HuH-7 (cell line): ENCODE measurements at places on chromosomes 16 and 17.

DNA sequence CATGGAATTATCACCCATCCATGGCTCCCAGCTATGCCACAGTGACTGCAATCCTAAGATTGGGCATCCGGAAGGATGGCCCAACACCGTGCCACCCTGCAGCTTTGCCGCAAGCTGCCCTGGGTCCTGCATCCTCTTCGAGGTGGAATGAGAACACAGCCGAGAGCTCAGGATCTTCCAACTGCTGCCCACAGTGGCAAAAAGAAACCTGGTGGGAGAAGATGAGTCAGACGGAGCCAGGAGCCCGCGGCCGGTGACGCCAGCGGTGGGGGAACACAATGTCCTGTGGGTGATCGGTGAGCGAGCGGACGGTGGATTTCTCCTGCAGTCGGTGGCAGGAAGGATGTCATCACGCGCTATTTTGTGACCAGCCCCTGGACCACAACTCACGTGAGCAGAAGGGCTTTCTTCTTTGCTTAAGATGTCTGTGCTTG is 20.1 kb downstream of the CD7 start:
- no peak for DNase-seq

DNA sequence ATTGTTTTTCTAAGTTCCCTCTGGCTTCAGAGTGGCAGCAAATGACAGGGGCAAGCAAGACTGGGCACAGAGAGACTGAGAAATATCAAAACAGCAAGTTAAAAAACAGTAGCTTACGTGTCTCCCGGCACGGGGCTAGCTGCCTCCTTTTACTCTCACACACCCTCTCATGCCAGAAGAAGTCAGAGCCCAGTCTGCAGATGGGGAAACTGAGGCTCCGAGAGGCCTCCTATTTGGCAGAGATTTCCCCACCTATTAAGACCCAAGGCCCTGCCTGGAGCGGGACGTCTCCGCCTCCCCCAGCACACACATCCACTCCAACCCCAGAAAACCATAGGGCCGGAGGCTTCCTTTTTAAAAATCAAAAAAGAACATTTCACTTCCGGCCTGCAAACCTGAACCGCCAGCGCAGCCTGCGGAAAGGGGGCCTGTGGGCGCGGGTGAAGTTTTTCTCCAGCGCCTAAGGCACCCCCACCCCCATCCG is 832 bp downstream of the CARHSP1 start:
- DNase-seq: no peak

GRCh38 chr16:5336941-5337340 is 239.3 kb upstream of the EEF2KMT start:
- DNase-seq: no peak

DNA sequence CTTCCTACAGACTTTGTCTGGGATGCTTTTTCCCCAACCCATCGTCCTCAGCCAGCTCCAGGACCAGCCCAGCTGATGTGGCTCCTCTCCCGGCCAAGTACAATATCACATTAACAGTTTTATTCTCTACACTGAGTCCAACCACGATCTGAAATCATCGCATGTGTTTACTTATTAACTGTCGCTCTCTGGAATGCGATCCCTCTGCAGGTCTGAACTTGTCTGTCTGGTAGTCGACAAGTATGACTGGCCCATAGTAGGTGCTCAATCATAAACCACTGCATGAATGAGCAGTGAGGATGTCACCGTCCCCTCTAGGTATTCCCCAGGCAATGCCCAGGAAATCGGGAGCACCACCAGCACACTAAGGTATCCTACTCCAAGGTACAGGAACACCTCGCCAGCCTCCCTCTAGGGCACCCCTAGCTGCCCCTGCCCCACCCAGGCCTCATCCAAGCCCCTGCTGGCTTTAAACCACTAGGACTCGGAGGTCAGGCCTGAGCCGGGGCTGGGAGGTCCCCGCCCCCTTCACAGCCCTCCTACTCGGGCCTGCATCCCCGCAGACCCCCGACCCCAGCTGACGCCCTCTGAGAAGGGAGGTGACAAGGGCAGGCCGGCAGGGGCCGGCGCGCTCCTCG is 27.7 kb downstream of the RTN4RL1 start:
- DNase-seq: peak; percentile 50

GRCh38 chr17:38982858-38983746 is 15.9 kb upstream of the FBXO47 start:
- peak; percentile 69 for DNase-seq

DNA sequence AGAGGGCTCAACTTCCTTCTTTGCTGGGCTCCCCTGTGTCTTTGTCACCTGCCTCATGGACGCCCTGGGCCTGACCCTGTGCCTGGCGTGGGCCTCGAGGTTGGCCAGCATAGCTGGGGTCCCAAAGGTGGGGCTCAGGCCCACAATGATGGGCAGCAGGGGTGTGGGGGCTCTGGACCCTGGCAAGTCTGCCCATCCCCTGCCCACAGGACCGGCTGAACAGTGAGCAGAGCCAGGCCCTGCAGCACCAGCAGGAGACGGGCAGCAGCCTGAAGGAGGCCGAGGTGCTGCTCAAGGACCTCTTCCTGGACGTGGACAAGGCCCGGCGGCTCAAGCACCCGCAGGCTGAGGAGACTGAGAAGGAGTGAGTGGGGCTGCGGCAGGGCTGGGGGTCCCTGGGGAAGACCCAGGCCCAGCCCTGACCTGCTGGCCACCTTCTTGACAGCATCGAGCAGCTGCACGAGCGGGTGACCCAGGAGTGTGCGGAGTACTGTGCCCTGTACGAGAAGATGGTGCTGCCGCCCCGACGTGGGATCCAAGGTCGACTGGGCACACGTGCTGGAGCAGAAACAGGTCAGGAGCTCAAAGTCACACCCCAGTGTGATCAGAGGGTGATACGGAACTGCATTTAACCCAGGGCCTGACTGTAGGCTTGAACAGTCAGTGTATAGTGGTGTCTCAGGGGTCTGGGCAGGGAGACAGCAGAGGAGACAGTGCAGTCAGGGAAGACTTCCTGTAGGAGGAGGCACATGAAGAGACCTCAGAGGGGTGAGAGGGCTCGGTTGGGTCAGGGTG is 3.8 kb downstream of the EVPLL start:
- no peak for DNase-seq

DNA sequence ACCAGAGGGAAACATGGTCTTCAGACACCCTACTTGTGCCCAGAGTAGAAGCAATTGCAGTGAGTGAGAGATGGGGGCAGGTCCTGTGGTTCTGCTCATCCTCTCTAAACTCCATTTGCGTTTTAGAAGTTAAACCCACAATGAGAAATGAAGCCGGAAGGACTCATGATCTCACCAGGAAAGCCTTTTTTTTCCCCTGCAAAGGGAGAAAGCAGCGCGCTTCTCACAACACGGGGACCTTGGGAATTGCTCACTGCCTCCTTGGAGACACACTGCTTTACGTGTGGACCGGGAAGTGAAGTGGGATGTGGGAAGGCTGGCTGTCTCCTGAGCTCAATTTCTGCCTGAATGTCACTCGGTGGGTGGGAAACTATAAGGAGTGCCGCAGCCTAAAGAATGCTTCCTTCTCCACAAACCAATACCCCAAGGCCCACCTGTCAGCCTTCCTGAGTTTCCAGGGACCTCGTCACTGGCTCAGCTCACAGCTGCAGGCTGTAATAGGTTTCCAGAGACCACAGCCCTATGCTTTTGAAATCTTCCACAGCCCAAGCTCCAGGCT is 365.4 kb downstream of the XYLT1 start:
- DNase-seq: no peak

DNA sequence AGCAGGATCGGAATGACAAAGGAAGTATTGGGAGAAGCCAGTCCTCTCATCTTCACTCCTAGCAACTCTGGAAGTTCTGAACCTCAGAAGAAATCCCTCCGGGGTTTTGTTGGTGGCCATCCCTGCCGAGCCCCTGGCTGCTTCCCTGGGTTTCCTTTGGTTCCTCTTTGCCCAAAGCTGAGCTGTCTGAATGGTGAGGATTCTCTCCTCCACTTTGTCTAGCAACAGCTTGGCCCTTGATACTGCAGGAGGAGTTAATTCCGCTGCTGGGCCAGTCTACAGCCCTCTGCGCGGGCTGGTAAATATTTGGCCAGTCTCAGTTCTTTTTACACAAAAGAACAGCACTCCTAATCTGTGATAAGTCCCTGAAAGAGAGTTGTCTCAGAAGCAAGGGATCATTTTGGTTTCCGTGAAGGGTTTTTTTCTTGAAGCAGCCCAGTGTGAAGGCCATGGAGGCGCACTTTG is 170.9 kb downstream of the RAB11FIP4 start:
- no peak for DNase-seq

GRCh38 chr17:72514891-72515290 is 394.1 kb downstream of the SOX9 start:
- DNase-seq: no peak

DNA sequence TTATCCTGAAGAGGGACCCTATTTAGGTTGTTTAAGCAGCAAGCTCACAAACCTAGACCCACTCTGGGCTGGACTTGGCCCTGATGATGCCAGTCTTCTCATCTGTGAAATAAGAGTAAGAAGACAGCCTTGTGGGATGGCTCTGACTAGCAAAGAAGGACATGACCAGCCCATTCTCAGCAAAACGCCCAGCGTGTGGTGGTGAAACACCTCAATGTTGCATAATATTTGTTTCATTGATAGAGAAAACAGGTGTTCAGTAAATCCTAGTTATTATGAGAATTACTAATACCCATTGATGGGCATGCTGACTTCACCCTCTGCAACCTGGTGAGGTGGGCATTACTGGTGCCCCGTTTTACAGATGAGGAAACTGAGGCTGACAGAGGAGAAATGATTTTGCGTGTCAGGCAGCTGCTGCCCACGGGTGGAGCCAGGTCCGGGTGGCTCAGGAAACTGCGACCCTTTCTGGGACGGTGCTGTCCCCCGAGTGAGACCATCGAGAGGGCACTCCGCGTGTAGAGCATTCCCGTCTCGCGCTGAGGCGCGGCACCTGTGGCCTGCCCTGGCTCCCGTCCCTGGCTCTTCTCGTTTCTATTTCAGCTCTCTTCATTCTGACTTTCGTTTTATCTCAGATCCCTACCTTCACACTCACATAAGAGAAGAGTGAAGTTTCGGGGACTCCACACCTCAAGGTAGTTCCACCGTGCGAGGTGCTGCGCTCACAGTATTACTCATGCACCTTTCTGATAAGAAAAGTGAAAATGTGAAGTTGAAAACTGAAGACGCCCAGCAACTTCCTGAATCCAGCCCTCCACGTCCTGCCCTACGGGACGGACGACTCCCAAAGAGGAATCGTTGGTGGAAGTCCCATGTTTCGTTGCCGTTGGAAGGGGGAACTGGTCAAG is 48.5 kb downstream of the IRF8 start:
- no peak for DNase-seq

DNA sequence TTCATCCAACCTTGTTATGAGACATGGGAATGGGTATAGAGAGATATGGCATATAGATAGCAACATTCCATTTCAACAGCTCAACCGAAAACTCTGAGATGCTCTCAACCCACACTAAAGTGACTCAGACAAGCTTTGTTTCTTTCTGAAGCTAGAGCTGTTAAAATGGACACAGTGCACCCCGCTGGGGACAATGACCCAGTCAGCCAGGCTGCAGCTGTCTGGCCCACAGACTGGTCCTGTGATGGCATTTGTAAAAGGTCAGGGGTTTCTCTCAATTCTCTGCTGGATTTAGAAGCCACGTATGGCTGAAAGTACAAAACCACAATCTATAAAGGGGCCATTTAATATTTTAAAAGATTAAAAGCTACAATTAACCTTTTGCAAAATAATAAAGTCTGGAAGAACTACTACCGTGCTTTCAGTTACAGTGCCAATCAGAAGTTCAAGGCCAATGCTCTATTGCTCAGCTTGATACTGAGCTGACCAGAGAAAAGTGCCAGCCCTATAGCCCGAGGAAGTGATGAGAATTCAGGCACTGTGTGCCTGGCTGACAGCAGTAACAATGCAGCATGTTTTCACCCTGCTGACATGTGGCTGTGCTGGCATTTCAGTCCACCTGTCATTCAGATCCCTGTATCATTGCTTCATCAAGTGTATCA is 60.2 kb downstream of the TEX2 start:
- DNase-seq: no peak

DNA sequence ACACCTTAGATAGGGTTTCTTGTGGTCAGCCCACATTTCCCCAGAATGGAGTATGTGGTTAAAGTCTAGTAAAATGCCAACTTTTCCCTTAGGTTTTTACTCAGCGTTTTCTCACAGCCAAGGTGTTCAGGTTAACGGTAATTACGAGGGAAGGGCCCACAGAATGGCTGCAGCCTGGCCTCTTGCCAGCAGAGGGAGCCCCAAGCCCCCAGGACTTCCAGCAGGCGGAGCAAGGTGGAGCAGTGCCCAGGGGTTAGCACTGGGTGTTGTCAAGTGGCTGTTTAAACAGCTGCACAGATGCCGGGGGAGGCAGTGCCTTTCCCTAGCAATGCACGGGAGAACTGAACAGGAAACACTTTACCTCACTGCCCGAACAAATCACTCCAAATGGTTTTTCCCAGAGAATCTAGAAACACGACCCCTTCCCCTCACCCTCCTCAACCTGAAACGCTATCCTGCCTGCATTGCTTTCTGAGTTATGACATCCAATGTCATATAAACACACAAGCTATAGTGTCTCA is 6.6 kb downstream of the PHB1 start:
- peak; percentile 92 for DNase-seq

GRCh38 chr17:57285701-57286100 is 29.4 kb downstream of the MSI2 start:
- DNase-seq: no peak

DNA sequence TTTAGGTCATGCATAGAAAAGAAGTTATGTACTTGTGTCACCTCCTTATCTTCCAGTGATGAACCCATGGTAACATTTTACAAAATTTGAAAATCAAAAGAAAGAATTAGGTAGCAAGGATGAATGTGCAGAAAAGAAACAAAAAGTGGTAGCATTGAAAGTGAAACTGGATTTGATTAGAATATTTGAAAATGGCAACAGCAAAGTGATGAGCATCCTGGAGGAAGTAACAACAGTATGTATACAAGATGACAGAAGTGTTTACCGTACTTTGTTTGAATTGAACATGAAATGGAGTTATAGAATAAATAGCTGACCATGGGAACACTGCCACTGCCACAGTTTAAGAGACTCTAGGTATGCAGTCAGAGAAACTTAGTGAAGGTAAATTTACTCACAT is 1313.1 kb downstream of the CDH11 start:
- no peak for DNase-seq

- DNase-seq: no peak
Measured at GRCh38 chr16:82157534-82157812, 12.6 kb downstream of the MPHOSPH6 start.

DNA sequence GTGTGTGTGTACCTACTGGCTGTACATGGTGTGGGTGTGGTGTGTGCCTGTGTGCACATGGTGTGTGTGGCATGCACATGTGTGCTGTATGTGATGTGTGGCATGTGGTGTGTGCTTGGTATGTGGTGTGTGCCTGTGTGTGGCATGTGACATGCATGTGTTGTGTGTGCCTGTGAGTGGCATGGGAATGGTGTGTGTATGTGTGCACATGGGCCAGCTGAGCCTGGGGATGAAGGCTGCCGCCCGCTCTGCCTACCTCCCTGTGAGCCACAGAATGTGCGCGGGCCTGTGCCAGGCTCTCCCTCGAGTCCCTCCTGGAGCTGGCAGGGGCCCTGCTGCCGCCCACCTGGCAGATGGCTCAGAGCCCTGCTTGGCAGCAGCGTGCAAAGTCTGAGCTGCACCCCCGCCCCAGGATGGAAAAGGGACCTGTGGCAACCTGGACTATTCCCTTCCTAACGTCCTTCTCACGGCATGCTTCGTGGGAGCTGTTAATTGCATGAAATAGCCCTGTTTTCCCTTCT is 9.3 kb downstream of the PRSS27 start:
- DNase-seq: no peak

GRCh38 chr16:3461151-3461550 is 17.7 kb downstream of the NAA60 start:
- DNase-seq: no peak

- no peak for DNase-seq
Measured at GRCh38 chr16:75506574-75506973, 11.3 kb upstream of the CHST6 start.

GRCh38 chr17:45993962-45994627 is 5.0 kb upstream of the STH start:
- no peak for DNase-seq
